ENCODE measurements at places on chromosomes 5 and 9.

- DNase-seq: no peak
Measured at GRCh38 chr9:97966493-97966892, 16.6 kb upstream of the ANP32B start.

DNA sequence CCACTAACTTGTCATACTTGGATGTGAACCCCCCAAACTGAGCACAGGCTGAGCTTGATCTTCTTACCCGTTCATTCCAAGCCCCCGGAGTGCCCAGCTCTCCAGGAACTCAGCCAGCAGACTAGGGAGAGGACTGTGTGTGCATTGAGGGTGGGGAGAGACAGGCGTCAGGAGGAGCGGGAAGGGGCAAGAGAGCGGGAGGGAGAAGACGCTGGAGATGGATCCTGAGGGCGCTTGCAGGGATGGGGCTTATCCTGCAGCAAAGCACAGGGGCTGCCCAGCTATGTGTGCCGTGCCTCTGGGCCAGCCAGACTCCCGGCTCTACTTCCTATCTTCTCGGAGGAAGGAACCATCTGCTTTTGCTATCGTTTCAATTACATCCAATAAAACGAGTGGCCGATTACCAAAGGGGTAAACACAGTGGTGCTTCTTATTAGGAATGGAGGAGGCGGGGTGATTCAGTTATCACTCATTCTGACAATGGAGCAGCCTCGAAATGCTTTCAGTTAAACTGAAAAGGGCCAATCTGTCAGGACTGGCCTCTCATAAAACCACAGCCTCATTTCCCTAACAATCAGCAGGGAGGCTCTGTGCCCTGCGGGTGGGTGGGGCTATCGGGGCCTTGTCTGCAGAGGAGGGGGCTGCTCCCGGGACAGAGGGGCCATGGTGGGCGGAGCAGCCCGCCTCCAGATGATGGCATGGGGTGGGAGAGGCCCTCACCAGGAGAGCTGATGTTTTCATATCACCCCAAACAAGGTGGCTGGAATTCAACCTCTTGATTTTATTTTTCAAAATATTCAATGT lies 168.2 kb downstream of the DAB2IP start:
- peak; percentile 69 for DNase-seq

DNA sequence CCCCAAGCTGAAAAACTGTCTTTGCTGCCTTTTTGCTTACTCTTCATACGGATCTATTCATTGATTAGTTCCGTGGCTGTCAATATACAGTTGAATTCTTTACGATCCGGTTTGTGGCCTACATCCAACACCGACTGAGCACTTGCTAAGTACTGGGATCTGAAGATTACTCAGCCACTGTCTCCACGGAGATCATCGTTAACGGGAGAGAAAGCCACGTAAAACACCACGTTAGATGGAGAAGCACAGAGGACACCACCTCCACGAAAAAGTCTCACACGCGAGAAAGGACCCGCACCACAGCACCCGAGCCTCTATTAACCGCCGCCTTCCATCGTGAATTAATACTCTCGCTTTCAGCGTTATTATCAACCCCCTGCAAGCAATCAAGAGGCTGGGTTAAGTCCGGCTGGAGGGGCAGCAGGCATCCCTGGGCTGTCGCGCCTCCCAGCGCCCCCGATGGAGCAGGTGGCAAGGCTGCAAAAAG lies 650 bp downstream of the ELP1 start:
- DNase-seq: peak; percentile 64

- no peak for DNase-seq
Measured at GRCh38 chr9:133256686-133257091, 18.3 kb downstream of the ABO start.

GRCh38 chr5:177444106-177445051 lies 2.2 kb upstream of the PRR7 start:
- DNase-seq: no peak

DNA sequence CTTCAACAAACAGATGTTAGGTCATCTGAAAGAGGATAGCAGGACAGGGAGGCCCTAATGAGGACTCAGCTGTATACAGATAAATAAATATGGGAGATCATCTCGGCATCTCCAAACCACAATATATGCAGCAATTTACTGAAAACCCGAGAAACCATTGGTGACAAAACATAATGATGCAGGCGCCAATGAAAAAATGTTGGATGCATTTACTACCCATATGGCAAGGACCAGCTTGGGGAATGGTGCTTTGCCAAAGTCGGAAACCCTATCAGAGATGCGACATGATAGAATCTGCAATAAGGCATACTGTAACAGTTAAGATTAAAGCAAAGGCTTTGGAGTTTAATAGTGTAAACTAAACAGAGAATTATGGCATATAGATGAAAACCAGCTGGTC lies 92.0 kb downstream of the SNCAIP start:
- no peak for DNase-seq

DNA sequence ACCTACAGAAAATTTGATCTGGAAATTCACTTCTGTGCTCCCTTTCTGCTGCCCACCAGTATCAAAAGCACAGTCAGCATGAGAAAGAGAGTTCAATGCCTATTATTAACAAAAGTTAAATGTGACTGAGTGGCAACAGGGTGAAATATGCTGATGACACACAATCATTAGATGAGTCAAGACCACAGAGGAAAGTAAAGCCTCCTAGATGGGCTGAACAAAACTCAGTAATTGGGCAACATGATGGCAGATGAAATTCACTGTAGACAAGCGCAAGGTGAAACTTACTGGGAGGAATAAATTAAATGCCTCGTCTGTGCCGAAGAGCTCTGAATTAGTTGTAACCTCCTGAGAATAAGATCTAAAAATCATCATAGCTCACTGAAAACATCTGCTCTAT lies 752.8 kb downstream of the IRX1 start:
- DNase-seq: no peak
